ENCODE measurements at places on chromosomes 3 and 15.

GRCh38 chr3:150079029-150079739 is 108.5 kb upstream of the PFN2 start:
- DNase-seq, result peak; percentile 26

GRCh38 chr3:118813472-118813871 is 221.2 kb downstream of the IGSF11 start:
- no peak for DNase-seq

DNA sequence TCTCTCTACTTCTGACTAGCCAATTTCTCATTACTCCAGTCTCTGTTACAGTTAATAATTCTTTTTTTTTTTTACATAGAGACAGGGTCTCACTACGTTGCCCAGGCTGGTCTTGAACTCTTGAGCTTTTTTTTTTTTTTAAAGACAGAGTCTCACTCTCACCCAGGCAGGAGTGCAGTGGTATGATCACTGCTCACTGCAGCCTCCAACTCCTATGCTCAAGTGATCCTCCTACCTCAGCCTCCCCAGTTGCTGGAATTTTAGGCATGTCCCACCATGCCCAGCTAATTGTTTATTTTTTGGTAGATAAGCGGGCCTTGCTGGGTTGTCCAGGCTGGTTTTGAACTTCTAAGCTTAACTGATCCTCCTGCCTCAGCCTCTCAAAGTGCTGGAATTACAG is 13.6 kb downstream of the IP6K1 start:
- DNase-seq, result no peak

DNA sequence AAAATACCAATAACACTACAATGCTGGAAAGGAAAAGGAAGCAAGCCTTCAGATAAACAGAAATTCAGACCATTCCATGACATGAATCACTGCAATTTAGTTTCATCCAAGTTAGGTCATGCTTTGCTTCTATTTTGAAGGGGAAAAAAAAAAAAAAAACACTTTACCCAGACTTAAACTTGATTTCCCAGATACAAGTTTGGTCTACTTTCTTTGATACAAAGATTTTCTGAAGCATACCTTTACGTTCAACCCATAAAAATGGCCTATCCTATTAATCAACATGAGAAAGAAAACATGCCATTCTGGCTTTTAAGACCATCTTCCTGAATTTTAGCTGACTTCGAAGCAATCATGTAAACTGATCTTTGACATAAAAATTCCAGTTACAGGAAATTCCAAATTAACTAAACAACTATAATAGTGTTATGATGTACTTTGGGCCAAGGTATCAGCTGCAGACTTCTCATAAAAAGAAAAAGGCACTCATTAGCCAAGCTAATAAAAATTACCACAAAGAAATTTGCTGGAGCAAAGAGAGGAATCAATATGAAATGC is 12.6 kb downstream of the OSBPL10 start:
- no peak for DNase-seq

- no peak for DNase-seq
These were observed 506.2 kb upstream of the IL12A start for GRCh38 chr3:159482241-159482993.

GRCh38 chr3:24494618-24495325 is at the start of gene THRB:
THRB (minus strand) TSS chr3:24494850.
- DNase-seq, result no peak

DNA sequence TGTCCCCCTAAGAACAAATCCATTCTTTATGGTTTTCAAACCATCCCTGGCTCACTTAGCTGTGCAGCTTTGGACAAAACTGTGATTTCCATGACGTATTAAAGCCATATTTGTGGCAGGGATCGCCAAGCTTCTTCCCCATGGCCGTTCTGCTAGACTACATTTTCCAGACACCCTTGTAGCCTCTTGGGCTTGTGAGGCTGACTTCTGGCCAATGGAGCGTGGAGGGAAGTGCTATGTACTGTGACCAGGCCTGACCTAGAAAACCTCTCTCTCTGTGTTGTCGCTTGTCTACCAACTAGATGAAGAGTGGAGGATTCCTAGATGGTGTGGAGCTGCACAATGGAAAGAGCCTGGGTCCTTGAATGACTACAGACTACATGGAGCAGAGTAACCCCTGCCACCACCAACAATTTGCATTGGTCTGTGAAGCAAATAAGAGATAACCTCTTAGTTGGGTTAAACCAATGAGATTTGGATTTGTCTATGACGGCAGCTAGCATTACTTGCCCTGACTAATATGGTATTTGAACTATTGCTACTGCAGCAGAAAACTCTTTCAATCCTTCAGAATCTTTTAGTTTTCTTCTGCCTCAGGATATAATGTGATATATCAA is 22.1 kb upstream of the MGLL start:
- DNase-seq, result no peak

DNA sequence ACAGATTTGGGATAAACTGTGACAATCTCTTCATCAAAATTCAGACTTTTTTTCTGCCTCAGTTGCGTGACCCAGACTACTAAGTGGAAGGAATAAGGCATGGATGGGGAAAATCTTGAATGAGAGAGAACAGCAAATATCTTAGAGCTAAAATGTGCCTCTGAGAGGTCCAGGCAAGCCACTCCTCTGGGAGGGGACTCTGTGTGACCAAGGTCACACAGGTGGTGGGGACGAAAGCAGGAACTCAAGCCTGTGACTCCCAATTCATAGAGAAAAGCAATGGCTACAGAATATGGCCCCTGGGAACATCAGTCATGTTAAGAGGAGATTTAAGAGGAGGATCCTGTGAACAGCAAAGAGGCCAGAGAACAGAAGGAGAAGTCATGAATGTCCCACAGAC is 268.1 kb downstream of the FOXP1 start:
- no peak for DNase-seq
